ENCODE measurements at places on chromosomes 3 and 15.

GRCh38 chr3:153756816-153757215 is 364.4 kb upstream of the ARHGEF26 start:
- DNase-seq, result no peak

DNA sequence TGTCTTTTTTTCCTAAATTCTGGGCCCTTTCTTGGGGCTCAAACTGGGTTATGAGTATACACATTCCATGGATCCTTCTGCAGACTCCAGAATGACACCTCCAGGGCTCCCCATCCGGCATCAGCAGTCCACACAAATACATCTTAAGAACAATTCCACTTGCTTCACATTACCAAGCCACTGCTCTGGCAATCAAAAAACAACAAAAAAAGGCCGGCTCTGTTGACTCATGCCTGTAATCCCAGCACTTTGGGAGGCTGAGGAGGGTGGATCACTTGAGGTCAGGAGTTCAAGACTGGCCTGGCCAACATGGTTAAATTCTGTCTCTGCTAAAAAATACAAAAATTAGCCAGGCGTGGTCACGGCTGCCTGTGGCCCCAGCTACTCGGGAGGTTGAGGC is 49.9 kb upstream of the LPP start:
- DNase-seq, result no peak

DNA sequence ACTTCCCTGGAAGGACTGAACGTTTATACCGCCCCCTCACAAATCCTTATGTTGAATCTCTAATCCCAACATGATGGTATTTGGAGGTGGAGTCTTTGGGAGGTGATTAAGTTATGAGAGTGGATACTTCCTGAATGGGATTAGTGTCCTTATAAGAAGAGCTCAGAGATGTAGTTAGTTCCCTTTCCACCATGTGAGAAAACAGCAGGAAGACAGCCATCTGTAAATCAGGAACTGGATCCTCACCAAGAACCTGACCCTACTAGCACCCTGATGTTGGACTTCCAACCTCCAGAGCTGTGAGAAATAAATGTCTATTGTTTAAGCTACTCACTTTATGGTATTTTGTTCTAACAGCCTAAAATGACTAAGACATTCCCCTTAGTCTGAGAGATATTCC is 33.3 kb upstream of the SACM1L start:
- no peak for DNase-seq

DNA sequence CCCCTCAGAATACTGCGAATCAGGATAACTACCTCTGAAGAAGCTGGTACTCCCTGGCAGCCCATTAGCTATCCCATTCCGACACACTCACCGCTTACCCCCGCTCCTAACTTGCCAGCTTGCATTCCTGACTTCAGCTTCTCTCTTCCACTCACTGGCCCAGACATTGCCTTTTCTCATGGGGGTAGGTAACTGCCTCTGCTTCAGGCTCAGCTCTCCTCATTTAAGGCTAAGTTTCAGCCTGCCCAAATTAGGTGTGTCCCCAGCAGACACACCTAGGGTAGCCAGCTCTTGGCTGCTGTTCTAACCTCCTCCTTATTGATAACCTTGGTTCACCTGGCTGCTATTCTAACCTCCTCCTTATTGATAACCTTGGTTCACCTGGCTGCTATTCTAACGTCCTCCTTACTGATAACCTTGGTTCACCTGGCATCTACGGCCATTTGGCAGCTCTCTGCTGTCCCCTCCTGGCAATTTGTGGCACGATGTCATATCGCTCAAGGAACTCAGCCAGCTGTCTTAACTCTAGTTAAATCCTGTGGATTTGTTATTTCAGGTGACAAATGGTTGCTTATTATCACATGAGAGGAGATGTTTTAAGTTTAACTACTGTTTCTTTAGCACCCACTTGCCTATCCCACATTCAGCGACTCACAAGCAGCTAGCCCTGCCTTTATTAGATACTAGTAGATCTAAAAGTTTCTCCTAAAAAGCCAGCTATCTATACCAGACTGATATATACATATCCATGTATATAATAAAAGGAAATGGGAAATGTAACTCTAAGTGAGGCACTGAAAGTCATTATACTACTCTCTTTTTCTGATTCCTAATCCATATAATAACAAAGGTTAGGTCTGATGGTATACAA is 106.5 kb upstream of the ACP3 start:
- peak; percentile 0 for DNase-seq

GRCh38 chr15:85609492-85609891 is 185.2 kb downstream of the KLHL25 start:
- no peak for DNase-seq

GRCh38 chr3:13335059-13335458 is 85.1 kb downstream of the NUP210 start:
- DNase-seq, result no peak

DNA sequence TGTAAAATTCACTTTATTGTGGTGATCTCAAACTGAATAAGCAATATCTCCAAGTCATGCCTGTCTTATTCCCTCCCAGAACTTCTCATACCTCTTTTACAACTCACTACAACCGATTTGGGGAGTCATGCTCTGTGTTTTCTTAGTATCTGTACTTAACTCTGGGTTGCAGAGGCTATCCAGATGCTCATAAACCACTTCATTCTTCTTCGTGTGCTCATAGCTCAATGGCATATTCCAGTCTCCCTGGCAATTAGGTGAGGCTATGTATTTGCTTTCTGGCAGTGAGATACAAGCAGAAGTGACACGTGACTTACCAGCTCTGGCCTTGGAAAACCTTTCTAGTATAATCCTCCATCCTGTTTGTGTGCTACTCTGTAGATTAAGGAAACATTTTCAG is 360.9 kb downstream of the ZNF385D start:
- DNase-seq, result no peak

- peak; percentile 64 for DNase-seq
These were observed 64.1 kb upstream of the HEG1 start for GRCh38 chr3:125119752-125120378.

- no peak for DNase-seq
These were observed 22.1 kb downstream of the SUSD5 start for GRCh38 chr3:33196538-33196937.

- DNase-seq, result no peak
These were observed 17.9 kb upstream of the HDAC11 start for GRCh38 chr3:13462125-13462629.

DNA sequence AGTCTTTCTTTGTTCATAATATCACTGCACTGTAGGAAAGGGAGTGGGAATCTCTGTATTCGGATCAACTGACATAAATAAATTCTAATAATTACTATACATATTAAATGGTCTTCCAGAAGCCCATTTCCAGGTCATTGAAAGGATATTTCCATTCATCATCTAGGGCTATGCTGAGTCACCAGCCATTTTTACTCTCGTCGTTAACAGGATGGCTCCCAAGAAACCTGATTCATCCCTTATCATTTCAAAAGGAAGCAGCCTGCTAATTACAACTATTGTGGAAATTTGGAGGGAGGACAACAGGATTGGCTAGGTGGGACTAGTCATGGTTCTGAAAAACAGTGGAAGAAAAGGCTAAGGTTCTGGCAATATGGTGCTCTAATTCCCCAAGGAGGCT is 13.6 kb downstream of the GMNC start:
- no peak for DNase-seq

GRCh38 chr15:39948817-39949216 is 14.9 kb downstream of the EIF2AK4 start:
- DNase-seq, result no peak

- no peak for DNase-seq
These were observed 315.2 kb downstream of the UACA start for GRCh38 chr15:70447928-70448698.

- no peak for DNase-seq
These were observed 19.2 kb downstream of the CLDN11 start for GRCh38 chr3:170437696-170438407.

- DNase-seq, result no peak
These were observed 42.1 kb upstream of the ACTC1 start for GRCh38 chr15:34837246-34838016.

- no peak for DNase-seq
These were observed 36.2 kb upstream of the LDHAL6B start for GRCh38 chr15:59170295-59171066.

- no peak for DNase-seq
These were observed 31.1 kb upstream of the RYR3 start for GRCh38 chr15:33279613-33280205.

- no peak for DNase-seq
These were observed 116.7 kb upstream of the LMOD3 start for GRCh38 chr3:69239063-69239462.

DNA sequence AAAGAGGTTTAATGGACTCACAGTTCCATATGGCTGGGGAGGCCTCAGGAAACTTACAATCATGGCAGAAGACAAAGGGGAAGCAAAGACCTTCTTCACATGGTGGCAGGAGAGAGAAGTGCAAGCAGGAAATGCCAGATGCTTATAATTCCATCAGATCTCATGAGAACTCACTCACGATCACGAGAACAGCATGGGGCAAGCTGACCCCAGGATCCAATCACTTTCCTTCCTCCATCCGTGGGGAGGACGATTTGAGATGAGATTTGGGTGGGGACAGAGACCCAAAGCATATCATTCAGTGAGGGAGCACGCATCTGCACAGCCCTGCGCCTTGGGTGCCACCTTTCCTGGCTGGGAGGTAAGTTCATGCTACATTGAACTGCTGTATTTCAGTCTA is 234.1 kb upstream of the ATP10A start:
- no peak for DNase-seq

GRCh38 chr3:115947325-115947724 is 324.0 kb downstream of the GAP43 start:
- DNase-seq, result no peak

DNA sequence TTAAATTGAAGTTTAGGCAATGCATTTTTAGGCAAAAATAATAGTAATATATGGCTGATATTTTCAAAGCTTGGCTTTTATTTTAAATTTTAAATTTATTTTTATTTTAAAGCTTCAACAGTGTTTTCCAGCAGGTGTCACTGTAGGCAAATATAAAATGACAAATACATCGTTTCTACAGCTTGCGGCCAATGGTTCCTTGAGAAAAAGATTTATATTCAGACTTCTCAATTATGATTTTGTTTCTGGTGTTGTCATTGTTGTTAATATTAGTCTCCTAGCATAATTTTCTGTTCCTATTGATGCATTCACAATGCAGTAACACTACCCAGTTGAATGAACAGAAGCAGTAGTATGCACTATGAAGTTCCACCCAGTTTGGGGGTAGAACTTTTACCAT is 220.7 kb upstream of the DNAJC19 start:
- no peak for DNase-seq

GRCh38 chr3:59372346-59372745 is 322.5 kb upstream of the CFAP20DC start:
- DNase-seq, result no peak

DNA sequence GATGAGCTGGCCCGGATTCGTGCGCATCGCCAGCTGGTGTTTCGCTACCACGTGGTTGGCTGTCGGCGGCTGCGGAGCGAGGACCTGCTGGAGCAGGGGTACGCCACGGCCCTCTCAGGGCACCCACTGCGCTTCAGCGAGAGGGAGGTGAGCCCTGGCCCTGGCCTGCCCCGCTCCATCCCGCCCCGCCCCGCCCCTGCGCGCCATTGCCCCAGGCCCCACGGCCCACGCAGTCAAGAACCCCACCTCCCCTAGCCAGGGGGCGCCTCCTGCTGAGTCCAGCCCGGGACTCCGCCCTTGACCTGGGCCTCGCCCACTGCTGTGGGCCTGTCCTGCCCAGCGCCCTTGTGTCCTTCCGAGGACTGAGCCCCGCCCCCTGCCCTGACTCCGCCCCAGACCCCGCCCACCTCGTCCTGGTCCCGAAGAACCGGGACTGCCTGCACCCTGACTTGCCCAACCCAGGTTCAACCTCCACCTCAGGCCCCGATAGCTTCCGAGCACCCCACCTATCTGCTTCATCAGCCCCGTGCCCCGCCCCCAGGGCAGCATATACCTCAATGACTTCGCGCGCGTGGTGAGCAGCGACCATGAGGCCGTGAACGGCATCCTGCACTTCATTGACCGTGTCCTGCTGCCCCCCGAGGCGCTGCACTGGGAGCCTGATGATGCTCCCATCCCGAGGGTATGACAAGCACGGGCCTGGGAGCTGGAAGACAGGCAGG is 14.8 kb downstream of the NT5DC2 start:
- no peak for DNase-seq

- DNase-seq, result no peak
These were observed 180.4 kb downstream of the STAC start for GRCh38 chr3:36560685-36561084.

DNA sequence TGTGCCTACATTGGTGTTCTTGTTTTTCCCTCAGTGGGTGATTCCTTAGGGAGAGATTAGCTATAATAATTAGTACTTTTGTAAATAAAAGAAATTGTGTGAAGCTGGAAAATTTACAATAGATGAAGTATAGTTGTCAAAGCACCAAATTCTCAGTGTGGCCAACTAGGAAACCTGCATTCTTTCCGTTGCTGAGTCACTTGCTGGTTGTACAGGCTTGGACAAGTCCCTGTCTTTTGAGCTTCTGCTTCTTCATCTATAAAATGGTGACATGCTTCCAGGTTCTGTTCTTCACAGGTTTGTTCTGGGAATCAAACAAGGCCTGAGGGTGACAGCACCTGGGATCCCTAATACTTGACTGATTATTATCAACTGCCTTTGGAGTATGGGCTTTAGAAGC is 184.1 kb upstream of the HES1 start:
- no peak for DNase-seq

- DNase-seq, result no peak
These were observed 63.9 kb downstream of the CGNL1 start for GRCh38 chr15:57440167-57440566.

DNA sequence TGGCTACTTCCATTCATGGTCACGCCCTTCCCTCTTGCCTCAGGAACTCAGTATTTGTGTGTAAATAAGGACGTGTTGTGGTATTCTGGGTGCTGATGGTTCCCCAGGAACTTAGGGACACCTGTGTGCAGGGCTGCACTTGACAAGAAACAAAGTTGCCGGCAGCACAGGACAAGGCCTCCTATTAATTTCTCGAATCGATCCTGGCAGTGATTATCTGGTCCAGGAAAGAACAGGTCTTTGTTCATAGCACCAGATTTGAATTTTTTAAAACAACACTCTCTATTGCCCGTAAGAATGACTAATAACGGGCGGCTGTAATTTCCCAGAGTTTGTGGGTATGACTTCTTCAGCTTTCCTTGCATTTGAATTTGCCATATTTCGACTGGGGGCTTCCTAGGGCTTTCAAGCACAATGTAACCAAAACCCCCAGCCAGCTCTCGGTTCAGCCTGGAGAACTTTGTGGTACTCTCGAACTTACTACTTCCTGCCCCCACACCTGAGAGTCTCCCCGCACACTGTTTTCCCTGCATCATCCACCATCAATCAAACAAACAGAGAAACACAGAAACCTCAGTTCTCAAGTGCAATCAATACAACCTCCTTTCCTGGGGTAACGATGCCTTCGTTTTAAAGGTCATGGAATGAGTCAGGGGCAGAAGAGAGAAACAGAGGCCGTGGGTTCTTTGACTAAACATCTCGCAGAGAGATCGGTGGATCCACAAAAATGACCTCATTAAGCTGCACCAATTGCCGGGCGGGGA is 241.7 kb upstream of the ICE2 start:
- peak; percentile 62 for DNase-seq

- no peak for DNase-seq
These were observed 30.9 kb downstream of the C3orf18 start for GRCh38 chr3:50536471-50537180.
